ENCODE measurements at places on chromosomes 6 and 20. TPM values are rescaled to one million over a fixed set of nuclear protein-coding genes. Genes with fewer than 3 reads are reported as not detected.

The C6orf89 gene
- 62.9 TPM for total RNA-seq

The ASCC3 gene
- 21.9 TPM for total RNA-seq

- no peak for DNase-seq
These were observed 68.2 kb downstream of the GCNT2 start for GRCh38 chr6:10589429-10589727.

DNA sequence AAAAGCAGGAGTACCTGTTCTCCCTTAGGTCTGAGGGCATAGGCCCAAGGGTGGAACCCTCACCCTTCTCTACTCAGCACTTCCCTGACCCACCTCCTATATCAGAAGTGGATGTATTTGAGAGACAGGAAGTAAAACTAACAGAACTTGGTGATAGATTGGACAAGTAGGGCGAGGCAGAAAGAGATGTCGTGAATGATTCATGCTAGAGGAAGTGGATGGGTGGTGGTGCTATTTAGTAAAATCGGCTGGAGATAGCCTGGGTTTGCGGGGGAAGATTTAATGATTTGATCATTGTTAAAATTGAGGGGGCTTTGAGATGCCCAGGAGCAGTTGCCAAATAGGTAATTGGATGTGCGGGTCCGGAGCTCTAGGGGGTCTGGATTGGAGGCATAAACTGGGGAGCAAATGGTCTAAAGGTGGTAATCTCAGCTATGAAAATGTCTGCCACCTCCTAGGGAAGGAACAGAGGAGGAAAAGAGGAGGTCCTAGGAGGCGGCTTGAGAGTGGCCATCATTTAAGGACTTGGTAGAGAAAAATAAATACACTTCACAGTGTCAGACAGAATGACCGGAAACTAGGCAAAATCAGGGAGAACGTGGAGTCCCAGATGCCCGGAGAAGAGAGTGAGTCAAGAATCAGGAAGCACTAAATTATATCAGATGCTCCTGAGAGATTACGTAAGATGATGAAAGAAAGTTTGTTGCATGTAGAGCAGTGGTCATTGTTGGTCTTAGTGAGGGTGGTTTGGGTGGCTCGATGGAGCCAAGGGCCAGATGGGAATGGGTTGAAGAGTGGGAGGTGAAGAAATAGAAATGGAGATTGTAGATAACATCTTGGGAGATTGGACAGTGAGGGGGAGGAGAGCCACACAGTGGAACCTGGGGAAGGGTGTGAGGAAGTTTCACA is 142.0 kb downstream of the CEP57L1 start:
- no peak for DNase-seq

DNA sequence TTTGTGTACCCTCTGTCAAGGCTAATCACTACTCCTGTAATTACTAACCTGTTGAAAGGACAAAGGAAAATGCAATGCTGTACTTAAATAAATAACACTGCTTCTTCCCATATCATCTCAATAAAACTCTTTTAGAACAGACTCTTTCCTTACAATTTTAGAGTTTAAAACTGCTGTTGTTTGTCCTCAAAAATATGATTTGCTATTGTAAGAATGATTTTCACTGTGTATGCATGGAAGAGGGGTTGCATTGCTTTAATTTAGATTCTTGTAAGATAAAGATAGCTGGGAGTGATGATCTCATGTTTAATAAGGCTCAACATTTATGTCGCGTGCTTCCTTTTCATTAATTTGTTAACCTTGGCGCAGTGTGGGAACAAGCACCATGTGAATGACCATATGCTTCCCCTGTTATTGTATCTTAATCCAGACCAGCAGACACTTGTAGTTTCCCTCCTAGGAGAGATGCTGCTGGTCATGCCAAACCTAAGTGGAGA is 89.8 kb upstream of the ATXN1 start:
- no peak for DNase-seq
